ENCODE measurements at places on chromosomes 6 and 20.

DNA sequence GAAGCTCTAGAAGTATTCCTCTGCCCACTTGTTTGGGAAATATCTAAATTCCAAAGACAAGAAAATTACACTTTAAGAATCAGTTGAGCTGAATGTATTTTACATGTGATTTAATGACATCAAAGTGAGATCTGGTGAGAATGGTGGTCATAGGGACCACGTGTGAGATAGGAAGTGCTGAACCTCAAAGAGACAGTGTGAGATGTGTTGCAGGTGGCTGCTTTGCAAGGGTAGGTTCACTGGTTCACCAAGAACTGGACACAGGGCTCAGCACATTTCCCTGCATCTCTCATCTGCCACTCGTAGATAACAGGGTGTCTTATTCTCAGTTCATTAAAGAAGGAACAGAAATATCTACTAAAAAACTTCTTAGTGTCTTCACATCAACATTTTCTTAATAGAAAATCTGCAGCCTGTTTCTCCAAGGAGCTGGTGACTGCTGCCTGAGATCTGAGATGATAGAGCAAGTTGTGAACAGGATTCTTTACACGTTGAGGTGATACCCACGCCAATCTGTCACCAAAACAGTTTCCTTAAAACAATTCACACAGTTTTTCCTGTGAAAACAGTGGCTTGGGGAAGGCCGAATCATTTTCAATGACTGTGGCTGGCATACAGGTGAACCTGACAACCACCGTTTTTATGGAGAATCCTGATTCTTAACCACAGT lies 7.2 kb downstream of the CCR6 start:
- no peak for DNase-seq

GRCh38 chr20:44733341-44734069 lies 12.2 kb upstream of the KCNK15 start:
- peak; percentile 80 for DNase-seq

DNA sequence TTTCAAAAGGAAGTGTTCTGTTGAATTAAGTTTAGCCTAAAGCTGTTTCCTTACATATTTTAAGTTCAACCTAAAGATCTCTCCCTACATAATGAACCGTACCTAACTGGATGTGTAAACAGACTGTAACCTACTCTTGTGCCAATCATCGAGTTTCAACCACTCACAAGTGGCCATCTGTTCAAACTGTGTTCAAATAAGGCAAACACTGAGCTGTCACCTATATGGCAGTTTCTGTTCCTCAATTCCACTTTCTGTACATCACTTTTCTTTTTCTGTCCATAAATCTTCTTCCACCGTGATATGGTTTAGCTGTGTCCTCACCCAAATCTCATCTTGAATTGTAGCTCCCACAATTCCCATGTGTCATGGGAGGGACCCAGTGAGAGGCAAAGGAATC lies 428.6 kb downstream of the HACE1 start:
- no peak for DNase-seq

DNA sequence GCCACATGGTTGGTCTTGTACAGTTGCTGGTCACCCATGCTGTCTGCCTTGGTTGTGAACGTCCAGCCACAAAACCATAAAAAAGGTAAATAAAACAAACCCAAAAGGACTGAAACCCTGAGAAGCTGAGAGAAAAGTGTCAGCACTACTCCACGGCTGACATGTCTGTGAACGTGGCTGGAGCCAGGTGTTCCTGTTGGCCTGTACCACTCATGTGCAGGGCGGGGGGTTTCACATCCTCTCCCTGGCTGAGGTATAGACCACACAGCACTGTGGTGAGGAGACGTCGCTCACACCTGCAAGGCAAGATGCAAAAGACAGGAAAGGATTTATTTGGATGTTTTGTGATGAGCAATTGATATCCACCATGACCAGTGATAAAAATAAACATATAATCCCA lies 51.9 kb upstream of the MRPS10 start:
- no peak for DNase-seq

- DNase-seq: no peak
Measured at GRCh38 chr6:116783852-116784251, 18.3 kb upstream of the FAM162B start.

DNA sequence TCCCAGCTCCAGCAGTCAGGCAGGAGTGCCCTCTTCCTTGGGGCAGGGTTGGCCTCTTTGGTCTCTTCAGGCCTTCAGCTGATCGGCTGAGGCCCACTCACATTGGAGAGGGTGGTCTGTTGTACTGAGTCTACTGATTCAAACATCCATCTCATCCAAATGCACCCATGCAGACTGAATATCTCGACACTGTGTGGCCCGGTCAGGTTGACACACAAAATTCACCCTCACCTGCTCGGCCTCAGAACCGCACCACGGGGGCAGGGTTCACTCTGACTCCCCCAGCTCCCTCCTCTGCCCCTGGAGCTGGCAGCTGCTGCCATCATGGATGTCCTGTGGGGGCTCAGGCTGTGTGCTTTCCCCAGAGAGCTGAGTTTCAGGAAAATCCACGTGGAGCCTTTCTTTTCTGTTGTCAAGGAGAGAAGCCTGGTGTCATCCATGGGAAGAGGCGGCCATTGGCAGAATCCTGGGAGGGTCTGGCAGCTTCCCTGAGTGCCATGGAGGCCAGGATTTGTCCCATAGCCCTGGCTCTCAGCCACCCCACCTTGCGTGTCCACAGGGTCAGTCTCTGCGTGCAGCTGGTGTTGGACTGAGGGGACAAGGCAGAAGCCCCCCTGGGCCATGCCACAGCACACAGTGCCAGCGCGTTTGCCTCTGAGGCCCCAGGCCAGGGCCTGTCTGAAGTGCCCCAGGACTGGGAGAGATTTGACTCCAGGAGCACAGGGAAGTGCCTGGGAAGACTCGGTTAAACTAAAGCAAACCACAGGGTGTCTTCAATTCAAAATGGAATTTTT lies 114.1 kb downstream of the ERMARD start:
- DNase-seq: no peak

DNA sequence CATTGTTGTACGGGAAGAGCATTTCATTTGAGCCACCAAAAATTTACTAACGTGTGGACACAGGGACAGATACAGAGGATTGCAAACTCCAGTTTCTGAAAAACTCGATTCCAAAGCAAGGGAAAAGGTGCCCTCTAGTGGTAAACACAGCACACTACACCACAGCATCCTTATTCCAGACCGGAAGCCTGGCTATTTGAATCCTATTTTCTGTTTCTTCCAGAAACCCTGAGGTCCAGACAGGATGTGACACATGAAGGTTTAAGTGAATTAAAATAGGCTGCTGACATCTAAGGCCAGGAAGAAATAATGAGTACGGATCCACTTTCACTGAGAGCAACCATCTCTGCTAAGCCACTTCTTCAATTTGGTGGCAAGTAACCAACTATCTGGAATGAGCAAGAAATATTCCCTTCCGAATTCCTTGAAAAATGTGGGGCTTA lies 31.8 kb upstream of the GMPR start:
- DNase-seq: no peak

- DNase-seq: no peak
Measured at GRCh38 chr6:139152088-139152891, 17.4 kb downstream of the HECA start.

GRCh38 chr6:78492351-78493017 lies 374.9 kb upstream of the IRAK1BP1 start:
- DNase-seq: no peak

DNA sequence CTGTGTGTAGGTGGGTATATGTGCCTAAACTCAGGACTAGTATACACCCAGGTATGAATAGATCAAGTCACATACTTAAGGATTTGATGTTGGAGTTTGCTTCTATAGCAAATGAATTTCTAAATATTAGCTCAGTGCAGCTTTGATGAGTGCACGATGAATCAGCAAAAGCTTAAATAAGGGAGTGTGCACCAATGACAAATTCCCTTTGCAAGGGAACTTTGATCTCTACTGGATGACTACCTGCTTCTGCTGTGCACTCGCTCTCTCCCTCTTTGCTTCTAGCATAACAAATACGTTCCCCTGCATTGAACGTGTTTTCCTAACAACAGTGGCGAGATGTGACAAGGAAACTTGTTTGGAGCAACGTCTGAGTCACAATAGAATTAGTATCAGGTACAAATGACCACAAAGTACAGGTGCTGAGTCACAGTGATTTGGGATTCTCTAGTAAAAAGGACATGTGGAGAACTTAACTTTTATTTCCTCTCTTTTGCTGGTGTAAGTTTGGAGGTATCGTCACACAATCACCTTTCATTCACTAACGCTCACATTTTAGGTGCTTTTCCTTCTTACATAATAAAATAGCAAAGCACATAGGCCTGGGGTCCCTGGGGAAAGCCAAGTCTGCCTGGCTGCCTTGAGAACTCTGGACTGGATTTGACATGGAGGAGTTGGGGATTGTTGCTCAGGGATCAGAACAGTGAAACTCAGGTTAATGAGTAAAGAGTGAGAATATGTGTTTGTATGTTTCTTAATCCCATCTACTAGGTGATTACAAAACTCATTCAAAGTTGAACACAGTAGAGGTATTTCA lies 49.7 kb downstream of the KLHL31 start:
- no peak for DNase-seq

DNA sequence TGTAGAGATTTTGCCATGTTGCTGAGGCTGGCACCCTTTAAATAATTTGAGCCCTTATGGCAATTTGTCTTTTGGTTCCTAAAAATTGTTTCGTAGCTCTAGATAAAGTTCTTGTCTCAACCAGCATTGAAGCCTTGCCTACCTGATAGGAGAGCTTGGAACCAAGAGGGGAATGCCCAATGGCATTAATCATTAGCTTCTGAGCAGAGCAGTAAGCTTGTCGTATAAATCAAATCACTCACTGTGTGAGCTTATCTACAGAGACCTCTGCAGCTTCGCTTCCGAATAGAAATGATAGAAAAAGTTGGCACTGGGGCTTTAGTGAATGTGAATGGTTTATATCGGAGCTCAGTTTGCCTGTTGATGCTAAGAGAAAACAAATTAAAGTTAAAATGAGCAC lies 10.7 kb downstream of the ANKRD6 start:
- DNase-seq: no peak

GRCh38 chr20:8664778-8665177 lies 404.1 kb upstream of the PLCB4 start:
- DNase-seq: no peak

DNA sequence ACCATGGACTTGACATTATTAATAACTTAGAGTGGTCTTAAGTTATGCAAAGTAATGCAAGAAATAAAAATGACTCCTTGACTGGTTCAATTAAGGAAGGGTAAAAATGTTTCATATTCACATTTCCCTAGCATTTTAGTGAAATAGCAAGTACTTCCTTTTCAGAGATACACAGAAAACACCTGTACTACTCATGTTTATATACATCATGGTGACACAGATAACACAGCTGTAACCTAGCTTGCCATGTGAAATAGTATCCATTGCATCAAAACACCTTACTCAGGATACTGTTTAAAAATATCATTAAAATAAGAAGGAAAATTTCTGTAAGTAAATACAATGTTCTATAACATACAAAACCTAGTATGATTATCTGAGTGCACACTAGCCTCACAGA lies 102.4 kb downstream of the AHI1 start:
- no peak for DNase-seq

- DNase-seq: no peak
Measured at GRCh38 chr6:107435798-107436197, 23.6 kb downstream of the PDSS2 start.

GRCh38 chr6:90368601-90369000 lies 72.0 kb upstream of the BACH2 start:
- DNase-seq: no peak

DNA sequence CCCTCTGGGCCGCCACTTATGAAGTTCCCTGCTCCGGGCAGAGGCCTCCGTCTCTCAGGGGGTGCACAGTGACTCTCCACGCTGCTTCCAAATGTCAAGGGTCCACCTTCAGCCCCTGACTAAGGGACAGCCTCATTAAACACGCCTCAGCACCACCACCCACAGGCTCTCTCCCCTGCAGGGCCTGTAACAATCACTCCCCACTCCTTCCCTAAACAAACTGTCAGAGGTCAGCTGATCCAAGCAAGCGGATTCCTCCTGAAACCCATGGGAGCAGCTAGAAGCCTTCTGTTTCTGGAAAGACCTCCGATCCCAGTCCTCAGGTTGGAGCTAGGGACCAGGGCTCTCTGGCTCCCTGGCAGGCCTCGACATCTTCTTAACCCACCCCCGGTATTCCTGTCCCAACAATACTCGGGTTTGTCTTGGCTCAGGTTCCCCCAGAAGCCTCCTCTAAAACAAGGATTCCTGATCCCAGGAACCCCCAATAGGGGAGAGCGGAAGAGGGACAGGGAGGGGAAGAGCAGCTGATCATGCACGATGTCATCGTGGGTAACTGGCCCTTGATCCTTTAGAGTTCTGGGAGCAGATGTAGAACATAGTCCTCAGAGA lies 181.0 kb downstream of the ZNF217 start:
- DNase-seq: no peak

DNA sequence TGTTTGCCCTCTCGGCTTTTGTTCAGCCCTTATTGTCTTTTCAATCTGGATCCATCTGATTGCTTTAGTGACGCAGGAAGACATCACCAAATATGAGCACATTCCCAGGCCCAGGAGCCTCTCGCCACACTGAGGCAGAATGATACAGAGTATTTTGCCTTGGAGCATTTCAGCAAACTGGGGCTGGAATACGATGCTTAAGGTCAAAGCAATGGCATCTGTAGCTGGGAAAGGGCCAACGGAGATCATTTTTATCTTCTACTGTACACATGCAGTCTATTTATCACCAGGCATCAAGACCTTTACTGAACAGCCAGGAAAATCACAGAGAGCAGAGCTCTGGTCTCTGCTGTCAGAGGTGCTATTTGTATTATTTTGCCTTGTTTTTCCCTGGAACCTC lies 655.3 kb downstream of the RNF144B start:
- DNase-seq: no peak

GRCh38 chr20:63517376-63518309 lies 2.9 kb upstream of the PPDPF start:
- peak; percentile 83 for DNase-seq

DNA sequence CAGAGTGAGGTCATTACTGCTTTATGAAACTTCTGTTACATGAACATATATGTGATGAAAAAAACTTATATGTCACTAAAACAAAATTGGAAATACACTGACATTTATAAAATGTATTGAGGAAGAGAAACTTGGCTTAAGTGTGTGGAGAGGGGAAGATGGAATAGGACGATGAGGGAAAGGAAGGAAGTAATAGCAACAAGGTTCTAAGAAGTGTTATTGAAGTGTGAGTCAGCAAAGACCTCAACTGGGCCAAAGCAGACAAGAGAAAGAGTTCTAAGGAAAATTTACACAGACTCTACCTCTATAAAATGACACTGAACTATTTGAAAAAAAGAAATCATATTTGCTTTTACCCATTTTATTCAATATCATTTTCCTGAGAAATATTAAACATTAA lies 38.3 kb downstream of the SNX3 start:
- no peak for DNase-seq

DNA sequence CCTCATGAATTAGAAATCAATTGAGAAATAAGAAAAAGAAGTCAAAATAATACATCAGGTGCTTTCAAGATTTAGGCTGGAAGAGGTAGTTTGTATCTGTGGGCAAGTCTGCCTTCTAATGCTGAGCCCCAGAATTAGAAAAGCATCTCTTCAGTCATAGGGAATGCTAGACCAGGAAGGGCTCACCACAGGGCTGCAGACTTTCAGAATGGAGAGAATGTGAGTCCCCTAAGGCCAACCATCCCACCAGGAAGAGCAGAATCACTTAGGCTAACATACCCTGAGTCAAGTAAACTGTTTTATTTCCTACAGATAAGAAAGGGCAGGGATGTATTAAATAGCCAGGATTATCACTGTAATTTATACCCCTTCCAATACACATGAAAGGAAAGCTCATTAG lies 510.2 kb downstream of the RNF144B start:
- DNase-seq: no peak

GRCh38 chr20:6877633-6878032 lies 110.1 kb downstream of the BMP2 start:
- no peak for DNase-seq

GRCh38 chr6:122069932-122070331 lies 329.5 kb upstream of the HSF2 start:
- DNase-seq: no peak

Measured in posterior cingulate gyrus (tissue), 11 donors.